ENCODE measurements at places on chromosomes 12 and 14.

DNA sequence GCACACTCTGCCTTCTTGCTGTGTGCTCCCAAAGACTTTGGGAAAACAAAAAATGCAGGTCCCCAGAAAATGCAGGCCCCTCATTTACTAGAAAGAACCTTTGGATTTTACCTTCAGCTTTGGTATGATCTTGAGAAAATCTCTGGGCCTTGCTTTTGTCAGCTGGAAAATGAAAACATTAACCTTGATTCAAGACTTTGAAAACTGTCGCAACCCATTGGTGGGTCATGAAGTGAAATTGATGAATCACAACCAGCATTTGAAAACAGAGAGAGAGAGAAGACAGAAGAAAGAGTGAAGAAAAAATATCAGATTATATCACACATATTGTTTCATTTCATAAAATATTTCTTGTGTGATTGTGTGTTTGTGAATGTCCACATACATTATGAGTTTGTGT, 322.5 kb downstream of the ZFP36L1 start:
- no peak for DNase-seq

GRCh38 chr14:67571275-67571990, 28.6 kb downstream of the PIGH start:
- DNase-seq, result peak; percentile 43

GRCh38 chr12:49910331-49911212, 6.9 kb upstream of the FAIM2 start:
- no peak for DNase-seq

GRCh38 chr14:69772082-69773017, 5.4 kb downstream of the SRSF5 start:
- no peak for DNase-seq

DNA sequence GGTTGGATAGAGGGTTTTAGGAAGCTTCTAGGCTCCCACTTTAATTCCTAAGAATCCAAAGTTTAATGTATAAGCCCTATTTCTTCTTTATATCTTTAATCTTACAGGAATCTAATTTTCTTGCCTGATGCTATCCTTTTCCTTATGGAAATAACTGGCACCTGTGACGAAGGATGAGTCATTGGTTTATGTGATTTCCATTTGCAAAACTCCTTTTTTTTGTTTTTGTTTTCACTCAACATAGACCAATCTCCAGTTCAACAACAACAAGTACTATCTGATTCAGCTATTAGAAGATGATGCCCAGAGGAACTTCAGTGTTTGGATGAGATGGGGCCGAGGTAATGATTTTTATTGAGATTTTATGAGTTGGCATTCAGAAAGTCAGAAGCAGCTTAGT, 6.8 kb downstream of the PARP2 start:
- no peak for DNase-seq

DNA sequence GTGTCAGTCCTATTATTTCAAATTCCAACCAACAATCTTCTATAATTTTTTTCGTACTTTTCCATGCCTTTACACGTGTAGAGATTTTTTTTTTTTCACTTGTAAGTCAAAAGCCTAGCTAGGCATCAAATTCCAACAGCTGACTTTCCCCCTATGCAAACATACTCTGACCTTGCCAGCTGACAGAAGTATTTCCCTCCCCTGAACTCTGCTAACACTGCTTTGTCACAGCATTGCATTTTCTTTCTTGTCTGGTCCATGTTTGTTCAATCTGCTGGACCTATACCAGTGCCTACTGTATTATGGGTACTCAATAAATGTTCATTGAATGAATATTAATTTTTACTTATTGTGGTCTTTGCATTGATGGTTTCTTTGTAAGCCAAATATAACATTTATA, 435.3 kb upstream of the GARIN6 start:
- DNase-seq, result no peak

GRCh38 chr12:95316798-95317197, 99.2 kb downstream of the VEZT start:
- no peak for DNase-seq

DNA sequence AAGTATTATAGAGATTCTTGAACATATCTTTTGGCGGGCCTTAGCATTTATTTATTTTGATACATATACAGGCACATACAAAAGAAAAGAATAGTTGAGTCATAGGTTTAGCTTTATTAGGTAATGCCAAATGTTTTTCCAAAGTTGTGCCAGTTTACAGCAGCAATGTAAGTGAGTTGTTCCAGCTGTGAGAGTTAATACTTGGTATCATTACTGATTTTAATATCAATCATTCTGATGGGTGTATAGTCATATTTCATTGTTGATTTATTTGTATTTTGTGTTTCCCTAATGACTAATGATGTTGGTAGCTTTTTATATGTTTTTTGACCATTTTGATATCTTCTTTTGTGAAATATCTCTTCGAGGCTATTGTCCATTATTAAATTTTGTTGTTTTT, 122.4 kb downstream of the MIPOL1 start:
- no peak for DNase-seq

- no peak for DNase-seq
These were observed 26.6 kb downstream of the NUP37 start for GRCh38 chr12:102093319-102093718.

- DNase-seq, result no peak
These were observed 34.8 kb upstream of the VSX2 start for GRCh38 chr14:74204491-74204890.

DNA sequence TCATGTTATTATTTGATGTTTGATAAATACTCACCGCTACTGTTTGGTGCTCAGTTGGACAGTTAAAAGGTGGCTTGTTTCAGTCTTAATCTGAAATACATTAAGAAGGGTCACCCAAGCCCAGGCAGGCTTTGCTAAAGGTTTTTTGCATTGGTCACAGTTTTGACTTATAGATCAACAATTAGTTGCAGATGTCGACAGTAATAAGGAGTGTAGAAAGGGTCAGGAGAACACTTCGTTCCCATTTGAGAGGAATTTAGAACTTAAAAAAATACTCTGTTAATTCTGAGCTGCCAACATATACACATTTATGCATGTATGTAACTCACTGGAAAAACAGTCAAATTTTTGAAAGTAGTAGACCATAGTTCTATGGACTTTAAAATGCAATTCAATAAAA, 130.3 kb downstream of the TMEM30B start:
- DNase-seq, result no peak

- no peak for DNase-seq
These were observed 149.4 kb upstream of the HIF1A start for GRCh38 chr14:61545726-61546455.

DNA sequence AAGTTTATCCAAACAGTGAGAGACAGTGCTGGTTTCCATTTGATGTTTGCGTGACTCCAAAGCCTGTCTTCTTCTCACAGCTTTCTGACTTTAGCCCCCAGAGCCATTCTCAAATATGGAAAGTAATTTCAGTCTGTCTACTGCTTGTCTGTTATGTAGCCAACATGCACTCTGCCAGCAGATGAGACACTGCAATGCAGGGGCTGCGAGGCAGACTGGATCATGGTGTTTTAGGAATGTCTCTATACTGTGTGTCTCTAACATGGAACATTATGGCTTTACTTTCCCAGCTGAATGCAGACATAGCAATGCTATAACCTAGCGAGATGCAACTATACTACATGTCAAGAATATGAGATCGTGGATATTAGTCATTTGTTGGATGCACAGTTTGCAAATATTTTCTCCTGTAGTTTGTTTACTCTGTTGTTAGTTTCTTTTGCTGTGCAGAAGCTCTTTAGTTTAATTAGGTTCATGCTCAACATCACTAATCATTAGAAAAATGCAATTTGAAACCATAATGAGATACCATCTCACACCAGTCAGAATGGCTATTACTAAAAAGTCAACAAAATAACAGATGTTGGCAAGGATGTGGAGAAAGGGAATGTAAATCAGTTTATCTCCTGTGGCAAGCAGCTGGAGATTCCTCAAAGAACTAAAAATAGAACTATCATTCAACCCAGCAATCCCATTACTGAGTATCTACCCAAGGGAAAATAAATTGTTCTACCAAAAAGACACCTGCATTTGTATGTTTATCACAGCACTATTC, 235.8 kb upstream of the TMTC1 start:
- DNase-seq, result no peak

GRCh38 chr12:99253068-99253467, 394.5 kb upstream of the GARIN6 start:
- DNase-seq, result no peak

- DNase-seq, result no peak
These were observed 171.2 kb downstream of the CALM1 start for GRCh38 chr14:90567991-90568390.

DNA sequence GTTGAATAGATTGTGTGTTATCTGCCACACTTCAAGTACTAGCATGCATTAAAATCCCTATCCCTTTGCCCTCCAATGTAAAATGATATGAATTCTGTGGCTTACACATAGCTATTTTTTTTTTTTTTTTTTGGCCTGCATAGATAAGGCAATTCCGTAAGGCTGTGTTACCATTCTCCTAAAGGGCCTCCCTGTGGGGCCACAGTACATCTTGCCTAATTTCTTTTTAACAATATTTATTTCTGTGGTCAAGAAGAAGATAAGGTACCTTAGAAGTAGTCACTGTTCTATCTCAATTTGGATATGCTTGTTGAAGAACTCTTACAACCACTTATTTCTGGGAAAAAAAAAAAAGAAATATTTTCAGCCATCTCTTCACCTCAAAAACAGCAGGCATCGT, 19.8 kb downstream of the FLRT2 start:
- no peak for DNase-seq

DNA sequence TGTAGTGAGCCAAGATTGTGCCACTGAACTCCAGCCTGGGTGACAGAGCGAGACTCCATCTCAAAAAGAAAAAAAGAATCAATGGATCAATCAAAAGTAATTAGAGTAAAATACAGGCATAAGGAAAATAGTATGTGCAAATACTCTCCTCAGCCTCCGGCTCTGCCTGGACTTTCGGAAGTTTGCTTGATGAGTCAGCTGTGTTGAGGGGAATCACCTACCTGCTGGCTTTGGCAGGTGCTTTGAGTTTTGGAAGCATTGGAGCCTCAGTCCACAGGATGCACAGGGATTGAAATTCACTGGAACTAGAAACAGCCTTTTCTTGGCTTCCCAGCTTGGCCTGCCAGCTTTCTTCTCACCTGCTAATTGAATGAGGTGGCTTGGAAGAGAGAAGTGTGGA, 268.2 kb downstream of the PCNX1 start:
- no peak for DNase-seq

GRCh38 chr12:68222326-68222725, 3.3 kb downstream of the IL26 start:
- no peak for DNase-seq

DNA sequence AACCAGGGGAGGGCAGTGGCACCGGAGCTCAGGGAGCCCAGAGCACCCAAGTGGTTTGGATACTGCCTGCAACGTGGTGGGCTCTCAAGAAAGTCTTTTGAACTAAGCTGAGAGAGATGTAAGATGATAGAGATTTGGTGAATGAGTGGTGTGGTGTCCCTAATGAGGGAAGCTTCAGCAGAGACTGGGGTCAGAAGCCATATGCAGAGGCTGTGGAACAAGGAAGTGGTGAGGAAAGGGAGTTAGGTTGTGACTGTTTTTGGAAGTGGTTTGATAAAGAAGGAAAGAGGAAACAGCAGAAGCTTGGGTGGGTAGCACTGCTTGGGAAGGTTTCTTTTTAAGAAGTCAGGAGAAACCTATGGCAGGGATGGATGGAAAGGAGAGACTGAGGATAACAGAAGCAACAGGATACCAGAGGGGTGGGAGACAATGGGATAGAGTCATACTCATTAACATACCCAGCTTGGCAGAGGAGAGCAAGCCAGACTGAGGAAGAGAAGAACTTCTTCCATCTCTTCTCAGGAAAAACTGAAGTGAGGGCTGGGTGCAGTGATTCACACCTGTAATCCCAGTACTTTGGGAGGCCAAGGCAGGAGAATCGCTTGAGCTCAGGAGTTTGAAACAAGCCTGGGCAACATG, 24.1 kb downstream of the SLC4A8 start:
- DNase-seq, result no peak

DNA sequence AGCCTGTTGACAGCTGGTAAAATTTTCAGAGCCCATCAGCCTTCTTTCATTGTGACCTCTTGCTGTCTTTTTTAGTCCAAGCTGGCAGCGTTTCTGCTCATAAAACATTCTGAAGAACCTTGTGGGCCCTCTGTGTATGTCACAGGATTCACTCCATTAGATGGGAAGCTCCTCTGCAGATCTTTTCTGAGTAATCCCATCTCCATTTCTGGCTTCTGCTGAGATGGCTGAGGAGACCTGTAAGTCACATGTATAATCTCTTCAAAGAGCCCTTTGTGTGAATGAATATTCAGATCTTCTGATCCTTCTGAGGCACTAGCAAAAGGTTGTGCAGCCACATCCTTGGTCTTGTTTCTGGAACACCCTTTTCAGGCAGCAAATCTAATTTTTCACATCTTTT, 2.8 kb downstream of the RXYLT1 start:
- no peak for DNase-seq

DNA sequence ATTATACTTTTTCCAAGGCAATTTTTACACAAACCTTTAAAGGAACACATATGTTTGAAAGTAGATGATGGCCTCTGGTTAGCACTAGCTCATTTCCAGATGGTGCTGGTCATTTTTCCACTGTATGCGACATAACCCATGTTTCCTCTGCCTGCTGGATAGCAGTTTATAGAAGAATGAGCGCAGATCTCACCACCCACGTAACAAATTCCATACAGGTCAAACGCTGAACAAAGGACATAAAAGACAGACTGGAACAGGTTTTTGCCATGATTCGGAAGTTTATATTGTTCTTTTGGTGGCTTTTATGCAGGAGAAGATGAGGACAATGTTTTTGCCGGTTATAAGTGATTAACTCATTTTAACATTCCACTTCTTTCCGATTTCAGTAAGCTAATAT, 30.7 kb downstream of the PPP1R36 start:
- DNase-seq, result no peak

DNA sequence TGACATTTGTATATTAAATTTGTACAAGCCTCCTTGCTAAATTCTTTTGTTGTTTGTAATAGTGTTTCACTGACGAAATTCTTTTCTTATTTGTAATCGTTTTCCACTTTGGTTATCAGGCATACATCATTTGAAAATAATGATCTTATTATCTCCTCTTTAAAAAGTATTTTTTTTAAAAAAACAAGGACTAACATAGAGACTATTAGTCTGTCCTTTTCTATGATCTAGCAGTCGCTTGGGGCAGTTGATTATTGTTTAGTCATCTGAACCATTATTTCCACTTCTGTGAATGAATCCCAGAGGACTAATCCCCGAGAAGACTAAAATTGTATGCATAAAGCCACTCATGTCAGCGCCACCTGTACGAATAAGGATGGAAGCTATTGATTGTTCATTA, 11.5 kb downstream of the ADGRD1 start:
- no peak for DNase-seq

DNA sequence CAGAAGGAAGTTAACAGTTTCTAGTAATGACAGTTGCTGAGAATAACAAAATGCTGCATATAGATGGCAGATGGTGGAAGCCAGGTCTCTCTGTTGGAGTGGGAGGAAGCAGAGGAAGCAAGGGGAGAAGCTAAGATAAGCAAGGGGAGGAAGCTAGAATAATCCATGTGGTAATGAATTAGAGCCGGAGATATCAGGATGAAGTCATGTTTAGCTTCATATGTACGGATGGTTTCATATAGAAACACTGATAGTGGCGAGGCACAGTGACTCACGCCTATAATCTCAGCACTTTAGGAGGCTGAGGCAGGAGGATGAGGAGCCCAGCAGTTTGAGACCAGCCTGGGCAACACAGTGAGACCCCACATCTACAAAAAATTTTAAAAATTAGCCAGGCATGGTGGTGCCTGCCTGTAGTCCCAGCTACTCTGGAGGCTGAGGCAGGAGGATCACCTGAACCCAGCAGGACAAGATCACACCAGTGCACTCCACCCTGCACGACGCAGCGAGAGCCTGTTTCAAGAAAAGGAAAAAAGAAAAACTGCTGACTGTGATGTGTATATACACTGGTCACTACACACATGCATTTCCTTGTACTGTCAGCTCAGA, 49.2 kb downstream of the ANAPC7 start:
- no peak for DNase-seq
